Hair follicular keratinocyte (primary cell): ENCODE measurements at places on chromosomes 4 and X. TPM values are rescaled to one million over a fixed set of nuclear protein-coding genes. Genes with fewer than 3 reads are reported as not detected.

Gene AWAT2
- total RNA-seq, result not detected in 2 replicates

Gene PLP1
- not detected in 2 replicates for total RNA-seq

Gene RASL11B
- total RNA-seq, result 1.6 and 3.1 TPM in 2 replicates

Gene ACOX3
- total RNA-seq, result 24.9 and 30.6 TPM in 2 replicates

Gene NOP14
- 21.7 and 28.2 TPM in 2 replicates for total RNA-seq

Gene MAGEB10
- not detected in 2 replicates for total RNA-seq

Gene SLAIN2
- 34.3 and 38.3 TPM in 2 replicates for total RNA-seq

Gene MAPK10
- total RNA-seq, result 2.8 and 5.6 TPM in 2 replicates

Gene ADH6
- total RNA-seq, result not detected in 2 replicates

Gene PRR32
- not detected in 2 replicates for total RNA-seq

Gene RTL3
- total RNA-seq, result not detected in 2 replicates

Gene PCDH7
- 8.5 and 17.1 TPM in 2 replicates for total RNA-seq

Gene NMU
- total RNA-seq, result 0.78 and 3.8 TPM in 2 replicates

Gene GRPR
- total RNA-seq, result not detected in 2 replicates

Gene CT45A8
- not detected in 2 replicates for total RNA-seq
